ENCODE measurements at places on chromosomes 16 and 17.

DNA sequence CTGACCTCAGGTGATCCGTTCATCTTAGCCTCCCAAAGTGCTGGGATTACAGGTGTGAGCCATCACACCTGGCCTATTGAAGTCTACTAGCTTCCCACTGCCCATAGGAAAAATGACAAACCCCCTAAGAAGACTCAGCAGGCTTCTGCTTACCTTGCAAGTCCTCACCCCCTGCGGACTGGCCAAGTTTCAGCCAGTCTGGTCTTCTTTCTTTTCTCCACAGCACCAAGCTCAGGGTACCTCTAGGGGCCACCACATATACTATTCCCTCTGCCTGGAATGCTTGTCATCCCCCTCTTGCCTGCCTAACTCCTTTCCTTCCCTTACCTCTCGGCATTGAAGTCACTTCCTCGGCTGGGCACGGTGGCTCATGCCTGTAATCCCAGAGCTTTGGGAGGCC, 31.2 kb downstream of the ABCC3 start:
- no peak for DNase-seq

- no peak for DNase-seq
Measured at GRCh38 chr17:1110862-1111598, 68.8 kb downstream of the ABR start.

GRCh38 chr17:73824321-73824720, 180.1 kb upstream of the SDK2 start:
- no peak for DNase-seq

DNA sequence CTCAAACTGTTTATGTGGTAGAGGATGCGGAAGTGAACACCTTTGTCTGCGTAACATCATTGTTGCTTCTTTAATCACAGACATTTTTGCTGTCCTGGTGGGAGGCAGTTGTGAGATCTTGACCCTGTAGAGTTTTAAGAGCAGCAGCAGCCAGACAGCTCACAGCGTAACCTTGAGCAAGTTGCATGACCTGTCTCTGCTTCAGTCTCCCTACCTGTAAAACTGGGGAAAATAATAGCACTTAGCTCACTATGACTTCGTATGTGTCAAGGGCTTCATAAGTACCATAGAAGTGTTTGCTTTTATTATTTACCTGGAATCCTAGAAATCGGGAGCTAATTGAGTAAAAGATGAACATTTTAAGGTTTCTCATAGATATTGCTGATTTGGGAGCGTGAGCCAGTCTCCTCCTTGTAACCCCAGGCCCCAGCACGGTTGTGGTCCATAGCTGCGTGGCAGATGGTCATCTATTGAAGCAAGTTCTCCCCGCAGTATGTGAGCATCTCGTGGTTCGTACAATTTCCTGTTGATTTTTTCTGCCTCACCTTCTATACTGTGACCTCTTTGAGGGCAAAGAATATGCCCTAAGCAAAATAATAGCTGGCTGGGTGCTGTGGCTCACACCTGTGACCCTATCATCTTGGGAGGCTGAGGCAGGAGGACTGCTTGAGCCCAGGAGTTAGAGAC, 34.4 kb downstream of the GPRC5B start:
- DNase-seq: no peak

DNA sequence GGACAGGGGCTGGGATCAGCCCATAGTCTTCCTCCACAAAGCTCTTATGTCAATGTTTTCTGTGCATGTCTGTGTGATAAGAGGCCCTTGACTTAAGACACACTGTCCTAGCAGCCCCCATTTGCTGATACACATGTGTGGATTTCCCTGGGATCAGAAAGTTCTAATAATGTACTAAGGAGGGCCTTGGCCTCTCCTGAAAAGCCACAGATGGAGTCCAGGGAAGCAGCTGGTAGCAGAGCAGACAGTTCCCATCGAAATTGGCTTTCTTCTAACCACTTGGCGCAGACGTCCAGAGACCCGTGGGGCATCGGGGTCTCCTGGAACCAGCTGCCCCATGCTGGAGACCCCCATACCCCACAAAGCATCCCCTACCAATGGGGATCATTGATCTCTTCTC, 4.3 kb upstream of the GP2 start:
- no peak for DNase-seq

Data from activated CD8-positive, alpha-beta memory T cell treated with anti-CD3 and anti-CD28 coated beads for 1 hour (primary cell).